Central memory CD4-positive, alpha-beta T cell (primary cell): ENCODE measurements at places on chromosomes 1 and 21.

GRCh38 chr1:158147869-158148268 is 32.8 kb upstream of the CD1D start:
- no peak for DNase-seq

DNA sequence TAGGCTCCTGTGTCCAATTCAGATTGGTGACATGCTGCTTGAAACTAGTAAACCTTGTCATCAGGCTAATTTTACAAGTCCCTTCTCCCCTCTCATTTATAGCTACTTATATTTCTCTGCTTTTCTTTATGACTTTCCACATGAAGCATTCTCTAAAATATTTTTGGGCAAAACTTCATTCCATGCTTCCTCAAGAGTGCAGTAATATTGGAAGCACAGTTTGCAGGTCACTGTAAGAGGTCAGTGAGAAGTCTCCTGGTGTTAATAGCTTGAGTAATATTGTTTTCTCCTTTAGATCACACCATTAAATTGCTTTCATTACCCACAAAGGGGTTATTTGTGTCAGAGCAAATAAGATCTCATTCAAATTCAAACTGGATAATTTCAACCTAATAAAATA is 46.6 kb downstream of the LPAR3 start:
- DNase-seq, result no peak

DNA sequence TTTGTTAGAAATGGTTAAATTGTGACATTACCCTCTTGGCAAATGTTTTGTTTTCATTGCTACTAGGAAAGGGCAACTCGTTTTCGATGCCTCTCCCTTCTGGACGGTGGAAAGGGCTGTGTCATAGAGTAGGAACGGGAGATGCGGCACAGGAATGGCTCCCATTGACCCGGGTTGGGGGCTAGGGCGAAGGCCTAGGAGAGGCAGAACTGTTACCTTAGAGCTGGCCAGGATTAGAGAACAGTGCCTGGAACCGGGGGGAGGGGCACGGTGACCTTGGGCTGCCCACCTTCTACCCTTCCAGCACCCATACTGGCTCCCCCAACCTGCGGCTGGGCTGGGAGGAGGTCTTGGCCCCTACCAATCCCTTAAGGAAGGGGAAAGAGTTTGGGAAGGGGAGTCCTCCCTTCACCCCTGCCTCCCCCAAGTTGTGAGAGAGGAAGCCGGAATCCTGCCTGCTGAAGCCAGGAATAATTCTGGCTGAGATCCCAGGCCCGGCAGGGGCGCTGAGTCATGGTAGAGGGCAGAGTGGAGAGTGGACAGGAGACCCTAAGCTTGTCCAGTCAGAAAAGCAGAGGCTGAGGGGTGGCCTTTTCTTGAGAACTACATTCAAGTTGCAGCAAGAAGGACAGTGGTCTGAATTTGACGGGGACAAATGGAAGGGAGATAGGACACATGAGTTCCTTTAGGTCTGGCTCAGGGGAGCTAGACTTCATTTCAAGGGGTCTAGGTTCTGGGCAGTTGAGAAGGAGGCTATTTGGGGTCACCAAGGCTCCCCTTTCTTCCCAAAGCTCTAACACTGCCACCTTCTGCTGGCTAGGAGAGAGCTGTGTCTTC is 8.2 kb downstream of the LMNA start:
- DNase-seq, result no peak

GRCh38 chr1:111448482-111448917 is 556 bp downstream of the WDR77 start:
- no peak for DNase-seq

GRCh38 chr1:201610858-201611257 is 71.9 kb downstream of the NAV1 start:
- DNase-seq, result no peak

GRCh38 chr21:42459546-42460215 is 36.3 kb downstream of the RSPH1 start:
- DNase-seq, result no peak

GRCh38 chr1:9027307-9027706 is 1.1 kb upstream of the SLC2A7 start:
- DNase-seq, result no peak

- no peak for DNase-seq
Measured at GRCh38 chr1:5597171-5597850, 394.9 kb downstream of the NPHP4 start.

DNA sequence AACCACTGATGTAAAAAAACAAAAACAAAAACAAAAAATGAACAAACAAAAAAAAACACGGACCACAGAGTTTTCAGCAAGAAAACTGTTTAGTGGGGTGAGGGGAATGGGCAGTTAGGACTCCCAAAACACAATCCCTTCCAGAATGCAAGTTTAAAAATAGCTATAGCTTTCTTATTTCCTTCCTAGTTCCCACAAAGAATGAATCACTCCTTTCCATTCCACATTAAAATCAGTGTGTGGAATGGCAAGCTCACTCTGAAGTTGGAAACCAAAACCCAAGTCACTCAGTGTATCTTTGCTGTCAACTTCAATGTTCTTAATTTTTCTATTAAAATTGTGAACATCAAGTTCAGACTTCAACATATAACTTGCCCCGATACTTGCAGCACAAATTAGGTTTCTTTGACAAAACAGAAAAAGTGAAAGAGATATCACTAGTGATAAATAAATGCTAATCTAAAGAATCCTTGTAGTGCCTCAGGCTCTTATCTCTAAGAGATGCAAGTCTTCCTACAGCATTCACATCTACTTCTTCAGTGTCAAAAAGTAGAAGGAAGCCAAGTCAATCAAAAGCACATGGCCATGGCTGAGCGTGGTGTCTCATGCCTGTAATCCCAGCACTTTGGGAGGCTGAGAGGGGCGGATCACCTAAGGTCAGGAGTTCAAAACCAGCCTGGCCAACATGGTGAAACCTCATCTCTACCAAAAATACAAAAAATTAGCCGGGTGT is 45.5 kb downstream of the TOR3A start:
- DNase-seq, result no peak

DNA sequence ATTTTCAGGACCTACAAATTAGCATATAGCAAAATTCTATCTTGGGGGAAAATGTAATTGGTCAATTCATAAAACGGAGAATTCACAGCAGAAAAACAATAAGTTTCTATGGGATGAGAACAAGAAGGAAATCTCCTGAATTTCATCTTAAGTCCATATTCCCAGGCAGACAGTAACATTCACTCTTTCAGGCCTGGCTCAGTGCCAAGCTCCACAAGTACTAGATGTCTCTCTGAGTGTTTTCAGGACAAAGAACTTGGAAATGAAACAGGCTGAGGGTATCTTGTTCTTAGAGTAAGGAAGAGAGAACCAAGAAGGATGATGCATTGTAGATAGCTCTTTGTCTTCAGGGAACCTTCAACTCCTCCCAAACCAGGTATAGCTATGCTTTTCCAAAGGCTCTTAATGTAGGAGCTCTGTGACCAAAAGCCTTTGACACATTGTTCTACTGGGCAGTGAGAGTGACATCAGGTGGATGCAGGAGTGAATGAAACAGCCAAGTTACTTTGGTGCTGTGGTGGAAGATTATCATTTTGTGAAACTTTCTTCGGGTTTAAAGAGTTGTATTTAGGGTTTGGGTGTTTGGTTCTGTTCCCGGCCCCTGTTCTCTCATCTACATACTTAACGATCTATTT is 298.3 kb downstream of the GPATCH2 start:
- DNase-seq, result no peak

DNA sequence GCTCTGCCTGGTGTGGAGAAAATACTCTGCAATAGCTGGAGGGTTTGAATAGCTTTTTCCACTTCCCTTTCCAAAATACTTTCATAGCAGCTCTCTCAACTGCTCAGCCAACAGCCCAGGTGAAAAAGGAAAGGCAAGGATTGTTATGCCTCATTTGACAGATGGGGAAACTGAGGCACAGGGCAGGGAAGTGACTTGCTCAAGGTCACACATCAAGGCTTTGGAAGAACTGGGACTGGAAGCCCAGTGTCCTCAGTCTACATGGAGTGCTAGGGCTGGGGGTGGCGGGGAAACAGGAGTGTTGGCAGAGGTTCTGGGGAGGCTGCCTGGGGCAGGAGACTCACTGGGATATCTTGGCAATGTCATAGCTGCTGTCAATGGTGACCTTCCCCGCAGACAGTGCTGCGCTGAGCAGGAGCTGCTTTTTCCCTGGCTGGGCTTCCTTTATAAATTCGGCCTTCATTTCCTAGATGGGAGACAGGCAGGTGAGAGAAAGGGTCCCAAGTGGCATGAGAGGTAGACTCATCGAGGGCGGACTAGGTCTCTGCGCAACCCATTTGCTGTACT is 4.0 kb downstream of the CHI3L1 start:
- no peak for DNase-seq

DNA sequence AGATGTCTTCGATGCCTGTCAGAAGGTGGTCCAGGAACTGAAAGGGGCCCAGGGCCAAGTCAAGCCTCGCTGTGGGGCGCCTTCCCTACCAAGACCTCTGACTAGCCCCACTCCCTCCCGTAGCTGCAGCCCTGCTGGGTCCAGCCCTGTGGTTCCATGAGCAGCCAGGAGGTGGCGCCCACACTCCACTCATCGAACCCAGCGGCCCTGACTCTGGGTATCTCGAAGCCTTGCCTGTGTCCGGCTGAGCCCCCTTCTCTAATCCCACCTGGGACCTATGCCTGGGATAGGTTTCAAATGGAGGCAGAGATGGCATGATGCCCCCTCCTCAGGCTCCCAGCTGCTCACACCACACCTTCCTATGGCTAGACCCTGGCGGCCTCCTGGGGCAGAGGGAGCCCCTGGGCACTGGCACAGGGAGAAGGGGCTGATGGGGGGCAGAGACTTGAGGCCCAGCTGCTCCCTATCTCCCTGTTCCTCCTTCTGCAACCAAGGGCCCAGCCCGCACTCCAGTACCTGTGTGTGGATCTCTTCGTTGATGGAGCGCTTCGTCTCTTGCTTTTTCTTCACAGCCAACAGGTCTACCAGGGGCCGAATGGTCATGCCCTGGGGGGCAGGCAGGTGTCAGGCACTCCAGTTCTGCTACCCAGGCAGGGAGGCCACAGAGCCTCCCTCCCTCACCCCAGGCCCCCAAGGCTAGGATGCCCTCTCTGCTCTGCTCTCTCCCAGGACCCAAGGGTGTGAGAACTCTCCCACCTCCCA is 52.0 kb downstream of the SLC9A1 start:
- peak; percentile 64 for DNase-seq
